Stimulated activated naive CD8-positive, alpha-beta T cell treated with anti-CD3 and anti-CD28 coated beads, Interleukin-15, Interleukin-2, amounts not matched to agents 100 U/mL and 50 U/mL, for 24 hours (primary cell): ENCODE measurements at places on chromosomes 11 and 22.

DNA sequence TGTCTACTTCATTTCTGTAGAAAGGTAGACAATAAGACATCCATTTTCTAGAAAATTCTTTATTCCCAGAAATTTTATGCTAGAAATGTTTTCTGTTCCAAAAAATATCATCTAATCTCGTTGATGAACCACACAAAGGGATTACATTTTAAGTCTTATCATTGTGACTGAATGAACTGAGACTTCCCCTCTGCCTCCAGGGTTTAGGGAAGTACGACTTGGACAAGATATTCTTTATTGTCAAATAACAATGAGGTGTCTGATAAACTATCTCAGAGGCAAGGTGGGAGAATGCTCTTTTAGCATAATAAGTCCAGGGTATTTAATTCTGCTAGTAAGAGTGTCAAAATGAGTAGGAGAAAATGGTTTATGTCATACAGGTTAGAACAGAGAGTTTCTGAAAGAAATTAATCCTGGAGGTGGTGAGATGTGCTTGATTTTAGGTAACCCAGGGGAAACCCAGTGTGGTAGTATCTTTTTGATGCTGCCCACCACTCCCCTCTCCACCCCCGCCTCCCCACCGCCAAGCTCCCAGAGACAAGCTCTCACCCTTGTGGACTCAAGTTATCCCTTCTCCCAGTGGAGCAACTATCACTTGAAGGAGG is 100.6 kb downstream of the CD44 start:
- DNase-seq, result peak; percentile 28

DNA sequence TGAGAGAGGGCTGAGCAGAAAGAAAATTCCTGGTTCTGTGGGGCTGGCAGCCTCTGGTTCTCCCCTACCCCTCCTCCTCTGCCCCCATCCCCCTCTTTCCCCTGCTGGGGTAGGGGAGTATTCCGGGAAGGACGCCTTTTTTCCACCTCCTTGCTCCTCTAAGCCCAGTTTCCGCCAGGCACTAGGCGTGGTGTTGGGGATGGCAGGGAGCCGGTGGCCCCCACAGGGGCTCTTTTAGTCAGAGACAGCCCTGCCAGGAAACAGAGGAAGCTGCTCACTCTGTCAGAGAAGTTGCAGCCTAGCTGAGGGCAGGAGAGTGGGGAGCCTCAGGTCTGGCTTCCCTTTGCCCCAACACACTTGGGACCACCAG is 15.6 kb upstream of the ARHGEF17 start:
- DNase-seq, result no peak

DNA sequence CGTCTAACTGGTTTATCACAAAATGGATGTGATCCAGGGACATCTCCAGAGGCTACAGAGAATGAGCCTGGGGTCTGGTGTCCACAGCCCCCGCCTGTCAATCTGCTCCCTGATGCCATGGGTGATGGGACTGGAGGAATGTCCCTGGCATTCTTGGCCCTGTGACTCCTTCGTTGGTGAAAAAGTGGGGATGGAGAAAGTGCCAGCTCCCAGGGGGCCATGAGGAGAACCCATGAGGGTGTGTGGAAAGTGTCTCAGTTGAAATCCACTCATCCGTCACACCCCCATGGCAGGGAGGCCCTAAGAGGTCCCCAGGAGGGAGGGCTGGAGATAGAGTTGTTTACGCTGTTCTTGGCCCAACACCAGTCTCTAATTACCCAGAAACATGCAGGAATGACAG is 322.0 kb downstream of the CTTN start:
- DNase-seq, result no peak

- no peak for DNase-seq
Observed at GRCh38 chr11:115408036-115408921, 95.9 kb downstream of the CADM1 start.

- DNase-seq, result no peak
Observed at GRCh38 chr11:41879214-41879613, 419.8 kb upstream of the LRRC4C start.
